ENCODE measurements at places on chromosomes 3 and 15.

DNA sequence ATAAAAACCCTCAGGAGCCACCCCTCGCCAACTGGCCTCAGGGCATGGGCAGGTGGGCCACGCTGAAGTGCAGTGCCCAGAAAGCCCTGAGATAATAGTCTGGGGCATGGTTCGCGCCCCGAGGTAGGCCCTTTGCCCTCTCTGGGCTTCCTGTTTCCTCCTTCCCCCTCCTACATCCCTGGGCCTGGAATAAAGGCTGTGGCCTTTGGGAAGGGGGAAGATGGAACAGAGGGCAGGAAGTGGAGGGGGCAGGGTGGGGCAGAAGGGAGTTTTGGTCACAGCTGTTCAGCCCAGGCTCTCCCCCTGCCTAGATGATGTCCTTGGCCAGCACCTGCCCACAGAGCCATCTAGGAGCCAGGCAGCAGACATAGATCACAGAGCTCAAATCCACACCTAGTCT lies 11.3 kb downstream of the CSRNP1 start:
- DNase-seq, result no peak

DNA sequence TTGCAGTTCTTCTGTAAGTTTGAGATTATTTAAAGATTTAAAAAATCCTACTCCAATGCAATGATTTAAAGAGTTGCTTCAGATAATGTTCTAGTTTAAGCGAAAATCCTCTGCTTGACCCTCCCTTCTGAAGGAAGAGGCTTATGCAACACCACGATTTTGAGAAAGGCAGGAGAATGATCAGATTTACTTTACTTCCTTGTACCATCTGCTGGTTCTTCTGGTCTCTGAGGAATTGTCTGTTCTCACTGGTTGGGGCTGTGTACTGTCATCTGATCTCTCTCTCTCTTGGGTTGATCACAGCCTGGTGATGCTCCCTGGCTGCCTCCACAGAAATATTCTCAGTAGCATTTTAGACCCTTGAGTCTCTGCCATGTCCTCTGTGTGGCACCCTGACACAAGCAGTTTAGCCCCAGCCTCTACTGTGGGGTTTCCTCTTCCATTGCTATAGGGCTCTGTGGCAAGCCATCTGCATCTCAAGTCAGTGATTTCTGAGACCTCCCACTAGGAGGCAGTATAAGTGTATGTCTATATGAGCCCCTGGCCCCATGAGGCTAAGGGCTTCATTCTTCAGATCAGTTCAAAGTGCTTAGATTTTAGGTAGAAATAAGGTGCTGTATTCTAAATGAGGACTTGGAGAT lies 50.8 kb upstream of the PLAAT1 start:
- DNase-seq, result no peak

GRCh38 chr15:101239724-101240136 lies 12.1 kb downstream of the CHSY1 start:
- DNase-seq, result no peak

GRCh38 chr3:108346301-108347227 lies 50.2 kb downstream of the HHLA2 start:
- DNase-seq, result no peak

DNA sequence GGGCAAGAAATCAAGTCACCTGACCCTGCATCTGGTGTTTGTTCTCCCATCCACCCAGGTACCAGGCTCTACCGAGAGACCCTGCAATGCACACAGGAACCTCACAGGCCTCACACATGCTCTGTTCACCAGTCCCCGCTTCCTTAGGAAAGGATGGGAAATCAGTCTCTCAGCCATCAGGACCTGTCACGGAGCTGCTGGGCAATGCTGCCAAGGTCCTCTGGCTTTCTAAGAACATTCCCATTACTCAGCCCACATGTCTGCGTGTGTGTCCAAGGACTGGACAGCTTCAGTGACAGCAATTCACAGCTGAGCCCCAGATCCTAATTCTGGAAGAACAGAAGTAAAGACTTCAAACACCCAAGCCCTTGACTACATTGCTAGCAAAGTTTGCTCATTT lies 6.5 kb upstream of the SRGAP3 start:
- no peak for DNase-seq

- DNase-seq, result no peak
Measured at GRCh38 chr3:187944390-187945179, 199.3 kb upstream of the BCL6 start.

DNA sequence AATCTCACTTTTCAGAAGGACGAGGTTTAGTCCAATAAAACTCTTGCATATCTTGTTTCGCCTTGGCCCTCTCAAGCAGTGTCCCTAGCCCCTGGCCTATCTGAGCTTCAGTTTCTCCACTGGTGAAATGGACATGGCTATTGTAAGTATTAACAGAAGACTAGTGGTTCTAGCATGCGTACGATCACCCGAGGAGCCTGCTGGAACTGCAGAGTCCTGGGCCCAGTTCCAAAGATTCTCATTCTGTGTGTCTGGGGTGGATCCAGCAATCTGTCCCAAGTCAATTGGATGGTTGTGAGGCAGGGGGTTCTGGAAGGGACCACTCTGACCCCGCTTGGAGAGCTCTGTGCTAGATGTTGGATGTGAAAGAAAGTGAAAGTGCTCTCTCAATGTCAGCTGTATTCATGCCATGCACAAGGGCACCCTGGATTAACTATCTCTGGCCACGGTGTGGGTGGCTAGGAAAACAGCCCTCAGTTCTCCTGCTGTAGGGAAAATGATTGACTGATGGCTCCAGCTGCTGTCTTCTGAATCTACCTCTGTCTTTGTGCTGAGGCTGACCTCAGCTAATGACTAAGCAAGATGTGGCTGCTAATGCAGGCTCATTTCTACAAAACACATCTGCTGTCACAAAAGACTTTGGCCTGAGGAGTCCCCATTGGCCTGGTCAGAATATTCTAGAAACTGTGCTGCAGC lies 1.9 kb upstream of the PLA1A start:
- no peak for DNase-seq

DNA sequence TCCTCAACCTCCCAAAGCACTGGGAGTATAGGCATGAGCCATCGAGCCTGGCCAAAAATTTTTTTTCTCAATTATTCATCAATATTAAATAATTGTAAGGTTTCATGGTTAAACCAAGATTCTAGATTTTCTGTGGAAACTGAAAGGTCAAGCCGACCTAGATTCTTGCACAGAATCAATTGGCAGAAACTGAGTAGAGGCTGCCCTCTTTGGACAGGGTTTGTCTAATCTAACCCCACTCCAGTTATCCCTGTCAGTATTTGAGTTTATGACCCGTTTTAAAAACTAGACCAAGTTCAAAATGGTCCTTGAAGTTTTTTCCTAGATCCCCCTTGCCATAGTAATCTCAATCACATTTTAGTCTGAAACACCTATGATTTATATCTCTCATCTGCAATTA lies 8.6 kb upstream of the ADAM10 start:
- peak; percentile 35 for DNase-seq

GRCh38 chr3:12401208-12401607 lies 83.1 kb upstream of the TSEN2 start:
- DNase-seq, result no peak

DNA sequence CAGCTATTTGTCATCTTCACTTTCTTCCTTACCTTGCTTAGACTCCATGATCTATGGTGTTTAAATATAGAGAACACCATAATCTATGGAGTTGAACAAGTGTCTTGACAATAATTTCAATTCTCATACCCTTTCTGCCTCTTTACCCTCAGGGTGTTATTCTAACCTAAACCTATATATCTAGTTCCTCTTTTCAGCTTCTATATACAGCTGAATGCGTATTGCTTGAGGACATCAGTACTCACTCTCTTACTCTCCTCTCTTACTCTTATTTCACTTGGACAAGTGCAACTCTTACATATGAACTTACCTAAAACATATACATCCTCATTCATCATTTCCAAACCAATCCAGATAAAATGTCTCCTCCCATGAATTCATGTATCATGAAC lies 187.1 kb downstream of the RAP2B start:
- no peak for DNase-seq

DNA sequence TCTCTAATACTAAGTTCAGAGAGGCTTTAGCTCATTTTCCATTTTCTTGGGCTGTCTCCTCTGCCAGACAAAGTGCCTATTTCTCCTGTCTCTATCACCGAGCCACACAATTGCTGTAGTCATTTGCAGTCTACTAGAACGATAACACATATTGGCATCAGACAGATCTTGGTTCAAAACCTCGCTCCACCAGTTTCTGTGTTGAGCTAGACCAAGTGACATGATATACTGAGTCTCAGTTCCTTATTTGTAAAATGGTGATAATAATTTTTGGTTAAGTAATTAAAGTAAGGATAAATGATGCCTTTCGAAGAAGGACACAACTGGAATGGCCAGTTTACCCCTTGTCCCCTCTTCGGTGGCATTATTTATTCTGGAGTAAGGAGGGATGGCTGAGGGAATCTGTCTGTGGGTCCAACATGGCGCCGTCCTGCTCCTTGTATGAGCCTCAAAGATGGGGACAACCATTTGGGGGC lies 398 bp upstream of the RAB7A start:
- no peak for DNase-seq

GRCh38 chr3:123618768-123619484 lies 34.1 kb upstream of the HACD2 start:
- DNase-seq, result no peak

DNA sequence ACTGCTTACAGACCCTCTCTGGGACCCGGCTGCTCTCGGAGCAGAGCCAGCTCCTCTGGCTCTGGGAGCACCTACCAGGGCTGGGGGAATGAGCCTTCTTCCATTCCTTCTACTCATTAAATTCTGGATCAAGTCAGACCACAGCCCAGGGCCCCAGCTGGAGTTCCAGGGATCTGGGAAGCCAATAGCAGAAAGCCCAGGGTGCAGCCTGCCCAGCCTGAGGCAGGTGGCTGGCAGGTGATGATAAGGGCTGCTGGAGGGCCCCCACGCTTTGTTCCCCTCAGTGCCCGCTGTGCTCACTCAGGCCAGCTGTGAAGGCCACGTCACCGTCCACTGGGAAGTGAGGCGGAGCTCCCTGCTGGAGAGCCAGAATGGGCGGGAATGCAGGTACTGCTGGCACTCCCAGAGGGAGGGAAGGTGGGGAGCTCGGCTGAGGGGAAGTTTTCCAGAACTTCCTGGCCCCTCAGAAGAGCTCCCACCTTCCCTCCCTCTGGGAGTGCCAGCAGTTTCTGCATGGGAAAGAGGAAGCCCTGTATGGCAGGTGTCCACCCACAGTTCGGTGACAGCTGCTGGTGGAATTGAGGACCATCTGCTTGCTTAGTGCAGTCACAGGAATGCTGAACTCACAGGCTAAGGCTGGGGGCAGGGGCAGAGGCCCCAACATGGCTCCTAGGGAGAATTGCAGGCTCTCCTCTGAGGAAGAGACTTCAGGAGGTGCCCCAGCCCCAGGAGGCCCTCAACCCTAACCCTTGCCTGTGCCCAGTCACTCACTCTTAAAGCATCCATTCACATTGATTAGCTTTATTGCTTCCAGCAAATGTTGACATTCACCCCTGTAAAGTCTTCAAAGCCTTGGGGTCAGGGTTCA lies 12.6 kb upstream of the RTP3 start:
- DNase-seq, result no peak

- no peak for DNase-seq
Measured at GRCh38 chr3:184553385-184553784, 8.2 kb upstream of the EPHB3 start.

- DNase-seq, result no peak
Measured at GRCh38 chr3:136617198-136617597, 135.0 kb downstream of the STAG1 start.

DNA sequence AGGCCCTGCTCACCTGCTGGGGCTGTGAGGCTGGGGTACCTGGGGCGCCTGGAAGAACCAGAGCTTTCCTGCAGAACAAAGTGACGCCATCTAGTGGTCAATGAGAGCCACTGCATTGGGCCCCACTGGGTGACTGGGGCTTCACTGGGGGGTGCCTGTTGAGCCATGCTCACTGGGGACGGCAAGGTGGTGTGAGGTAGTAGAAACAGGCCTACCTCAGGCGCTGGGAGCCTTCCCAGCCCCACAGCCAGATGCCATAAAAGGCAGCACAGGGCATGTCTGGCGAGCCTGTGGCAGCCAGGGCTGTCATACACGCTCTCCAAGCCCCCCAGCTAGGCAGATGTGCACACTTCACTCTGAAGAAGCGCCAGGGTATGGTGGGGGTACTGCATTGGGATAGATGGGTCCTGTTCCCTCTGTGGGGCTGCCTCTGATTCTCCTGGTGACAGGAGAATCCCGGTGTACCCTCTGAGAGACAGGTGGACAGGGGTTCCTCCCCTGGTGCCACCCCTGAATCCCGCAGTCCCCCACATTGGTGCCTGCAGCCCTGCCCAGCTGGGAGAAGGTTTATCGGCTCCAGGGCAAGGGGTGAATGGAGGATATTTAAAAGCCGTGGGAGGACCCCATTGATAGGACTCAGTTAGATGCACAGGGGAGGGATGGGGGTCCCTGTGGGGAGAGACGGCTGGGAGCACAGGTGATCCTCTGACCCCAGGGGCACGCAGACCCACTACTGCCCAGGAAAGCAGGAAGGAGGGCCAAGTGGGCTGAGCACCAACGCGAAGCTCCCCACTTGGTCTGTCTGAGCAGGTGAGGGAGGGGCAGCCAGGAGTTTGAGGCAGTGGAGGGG lies 178.8 kb downstream of the NSMCE3 start:
- peak; percentile 47 for DNase-seq

DNA sequence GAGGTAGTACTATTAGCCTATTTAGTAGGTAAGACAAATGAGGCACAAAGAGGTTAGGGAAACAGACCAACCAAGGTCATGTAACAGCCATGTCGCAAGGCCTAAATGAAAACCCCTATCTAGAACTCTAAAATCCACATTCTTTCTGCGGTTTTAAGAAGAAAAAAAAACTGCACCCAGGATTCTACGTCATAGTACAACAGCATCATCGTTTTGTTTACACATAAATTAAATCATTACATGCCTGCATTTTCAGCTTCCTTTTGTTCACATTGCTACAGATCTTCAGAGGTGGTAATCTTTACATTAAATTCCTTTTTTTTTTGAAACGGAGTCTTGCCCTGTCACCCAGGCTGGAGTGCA lies 548 bp upstream of the PSMD6 start:
- DNase-seq, result no peak

DNA sequence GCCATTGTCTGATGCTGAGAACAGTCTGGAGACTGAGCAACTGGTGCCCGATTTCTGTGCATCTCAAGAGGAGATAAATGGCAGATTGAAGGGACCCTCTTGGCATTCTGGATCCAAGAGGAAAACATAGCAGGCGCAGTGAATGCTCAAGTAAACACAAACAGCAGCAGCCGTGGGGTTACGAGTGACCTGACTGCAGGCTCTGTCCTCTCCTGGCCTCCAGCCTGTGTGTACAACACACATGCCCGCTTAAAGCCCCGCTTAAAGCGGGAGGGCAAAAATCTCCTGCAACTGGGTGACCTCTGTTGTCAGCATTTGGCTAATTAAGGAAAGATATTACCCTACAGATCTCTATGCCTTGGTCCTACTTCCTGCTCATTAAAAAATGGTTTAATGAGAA lies 120.5 kb downstream of the GREM1 start:
- DNase-seq, result no peak

GRCh38 chr15:63059075-63059474 lies 16.5 kb downstream of the TPM1 start:
- DNase-seq, result no peak

DNA sequence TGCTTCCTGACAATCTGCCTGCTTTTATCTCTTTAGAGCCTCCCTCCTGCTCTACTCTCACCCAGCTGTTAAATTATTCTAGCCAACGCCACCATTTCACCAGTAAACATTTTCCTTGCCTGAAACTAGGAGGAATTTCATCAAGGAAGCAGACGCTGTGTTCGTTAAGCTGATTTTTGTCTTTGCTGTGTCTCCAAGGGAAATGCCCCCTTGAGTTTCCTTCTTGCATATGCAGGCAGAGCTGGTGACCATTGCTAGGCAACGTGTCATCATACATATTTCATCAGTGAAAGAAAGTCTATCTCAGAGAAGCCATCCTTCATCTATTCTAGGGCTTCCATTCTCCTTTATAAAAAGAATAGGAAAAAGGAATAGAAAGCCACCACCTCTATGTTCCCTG lies 87.0 kb upstream of the ST8SIA2 start:
- no peak for DNase-seq

- DNase-seq, result no peak
Measured at GRCh38 chr3:4613366-4613765, 120.2 kb downstream of the ITPR1 start.
